ENCODE measurements at places on chromosomes 2 and 18.

GRCh38 chr2:191061381-191061980 is 47.5 kb upstream of the STAT1 start:
- no peak for DNase-seq

DNA sequence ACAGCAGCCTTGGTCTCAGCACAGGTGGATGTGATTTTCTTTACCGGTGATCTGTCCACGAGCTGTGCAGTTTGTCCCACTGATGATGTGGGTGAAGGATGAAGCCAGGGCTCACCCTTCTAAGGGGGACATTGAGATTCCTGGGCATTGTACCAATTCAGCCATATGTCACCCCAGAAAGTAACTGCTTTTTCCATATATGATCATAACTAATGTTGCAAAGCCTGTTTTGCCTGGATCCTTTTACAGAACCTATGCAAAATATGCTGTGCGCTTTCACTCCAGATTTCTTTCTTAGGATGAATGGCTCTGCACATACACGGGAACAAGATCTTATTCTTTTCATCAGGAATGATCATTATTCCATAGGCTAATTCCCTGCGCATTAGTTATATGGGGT is 96.9 kb upstream of the POU3F3 start:
- no peak for DNase-seq

DNA sequence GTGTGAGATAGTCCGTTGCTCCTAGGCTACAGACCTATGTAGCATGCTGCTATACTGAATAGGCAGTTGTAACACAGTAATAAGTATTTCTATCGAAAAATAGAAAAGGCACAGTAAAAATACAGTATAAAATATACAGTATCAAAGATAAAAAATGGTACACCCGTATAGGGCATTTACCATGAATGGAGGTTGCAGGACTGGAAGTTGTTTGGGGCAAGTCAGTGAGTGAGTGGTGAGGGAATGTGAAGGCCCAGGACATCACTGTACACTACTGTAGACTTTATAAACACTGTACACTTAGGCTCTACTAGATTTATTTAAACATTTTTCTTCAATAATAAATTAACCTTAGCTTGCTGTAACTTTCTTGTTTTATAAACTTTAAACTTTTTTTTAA is 3.5 kb downstream of the MAP3K20 start:
- DNase-seq = no peak

GRCh38 chr2:88903749-88904353 is 212.4 kb downstream of the RPIA start:
- no peak for DNase-seq

DNA sequence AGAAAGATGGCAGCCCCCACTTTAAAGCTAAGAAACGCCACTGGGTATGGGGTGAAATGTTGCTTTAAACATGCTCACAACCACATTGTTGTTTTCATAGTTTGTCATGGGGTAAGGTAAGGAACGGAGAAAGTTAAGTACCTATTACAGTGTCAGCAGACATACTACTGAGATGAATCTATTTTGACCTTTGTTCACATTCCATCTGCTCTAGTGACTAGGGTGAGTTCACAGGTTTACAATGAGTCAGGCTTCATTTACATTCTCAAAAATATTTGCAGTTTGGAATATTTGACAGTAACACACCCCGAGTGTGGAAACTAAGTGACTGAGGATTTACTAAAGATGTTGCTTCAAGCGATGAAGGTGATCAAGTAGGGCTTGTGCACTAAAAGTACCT is 428.7 kb upstream of the ACVR2A start:
- no peak for DNase-seq

DNA sequence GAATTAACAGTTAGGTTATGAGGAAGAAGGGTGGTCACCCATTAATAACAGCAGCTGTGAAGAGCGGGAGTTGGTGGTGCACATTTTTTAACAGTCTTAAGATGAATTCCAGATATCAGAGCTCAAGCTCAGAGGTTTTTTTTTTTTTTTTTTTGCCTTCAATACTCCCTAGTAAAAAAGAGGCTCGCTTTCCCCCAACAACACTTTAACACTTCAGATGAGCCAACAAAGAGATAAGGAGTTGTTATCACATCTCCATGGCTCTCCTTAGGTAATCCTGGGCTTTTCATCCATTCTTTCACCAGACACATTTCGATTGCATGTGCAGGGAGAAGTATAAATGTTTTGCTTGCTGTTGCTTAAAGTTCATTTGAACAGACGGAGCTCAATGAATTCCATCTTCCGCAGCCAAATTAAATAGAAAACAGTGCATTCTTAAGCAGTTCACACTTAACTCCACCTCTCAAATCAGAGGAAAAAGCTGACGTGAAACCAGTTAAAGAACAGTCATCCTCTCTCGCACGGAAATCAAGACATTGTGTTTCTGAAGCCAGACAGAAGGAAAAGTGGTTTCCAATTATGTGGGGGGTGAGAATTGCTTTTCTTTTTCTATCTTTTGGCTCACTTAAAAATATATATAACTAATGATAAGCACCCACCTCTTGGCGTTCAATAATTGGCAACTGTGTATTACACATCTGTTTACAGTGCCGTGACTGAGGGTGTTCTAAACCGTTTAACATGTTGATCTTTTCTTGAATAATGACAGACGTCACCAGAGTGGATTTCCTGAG is 118.2 kb downstream of the ZNF521 start:
- no peak for DNase-seq

Measured in neural crest cell (in vitro differentiated cells).